ENCODE measurements at places on chromosomes 2 and 18.

- no peak for DNase-seq
Measured at GRCh38 chr18:44290366-44290977, 390.2 kb upstream of the SETBP1 start.

DNA sequence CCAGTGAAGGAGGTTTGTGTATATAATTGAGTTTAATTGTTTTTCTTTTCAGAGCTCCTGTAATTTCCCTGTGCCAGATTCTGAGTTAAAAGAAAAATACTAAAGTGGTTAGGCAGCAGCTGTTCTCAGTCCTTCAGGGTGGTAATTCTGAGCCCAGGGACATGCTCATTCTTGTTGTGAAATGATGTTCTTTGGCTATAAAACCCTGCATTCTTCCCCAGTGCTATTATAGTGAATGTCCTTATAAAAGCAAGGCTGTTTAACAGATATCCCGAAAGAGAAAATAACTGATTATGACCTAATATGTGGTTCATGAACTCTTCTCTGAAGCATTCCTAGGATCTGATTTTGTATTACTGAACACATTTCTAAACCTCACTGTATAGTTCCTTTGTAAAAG is 34.0 kb downstream of the ADAM23 start:
- DNase-seq = no peak

DNA sequence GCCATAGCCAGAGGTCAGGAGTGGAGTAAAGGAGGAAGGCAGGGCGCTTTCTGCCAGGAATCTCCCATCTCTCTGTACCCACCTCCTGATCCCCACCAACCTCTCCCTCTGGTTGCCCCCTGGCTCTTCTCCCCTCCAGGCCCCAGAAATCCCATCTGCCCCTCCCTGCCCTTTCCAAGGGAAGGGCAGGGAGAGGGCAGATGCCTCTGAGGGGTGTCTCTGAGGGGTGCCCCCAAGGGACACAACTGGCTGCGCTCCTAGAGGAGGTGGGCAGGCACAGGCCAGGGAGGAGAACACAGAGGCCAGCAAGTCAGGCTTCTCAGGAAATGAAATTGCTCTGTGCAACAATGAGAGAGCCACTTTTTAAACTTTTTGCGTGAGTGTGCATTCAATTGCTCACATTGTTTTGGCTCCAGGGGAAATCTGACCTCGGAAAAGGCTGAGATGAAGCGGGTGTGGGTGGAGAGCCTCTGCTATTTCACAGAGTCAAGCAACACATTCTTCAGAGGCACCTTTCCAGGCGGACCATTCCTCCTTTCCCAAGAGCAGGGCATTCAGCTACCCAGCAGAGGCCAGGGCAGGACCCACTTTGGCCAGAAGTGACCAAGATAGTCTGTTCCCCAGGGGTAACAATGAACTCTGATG is 125.5 kb downstream of the SMAD7 start:
- no peak for DNase-seq

DNA sequence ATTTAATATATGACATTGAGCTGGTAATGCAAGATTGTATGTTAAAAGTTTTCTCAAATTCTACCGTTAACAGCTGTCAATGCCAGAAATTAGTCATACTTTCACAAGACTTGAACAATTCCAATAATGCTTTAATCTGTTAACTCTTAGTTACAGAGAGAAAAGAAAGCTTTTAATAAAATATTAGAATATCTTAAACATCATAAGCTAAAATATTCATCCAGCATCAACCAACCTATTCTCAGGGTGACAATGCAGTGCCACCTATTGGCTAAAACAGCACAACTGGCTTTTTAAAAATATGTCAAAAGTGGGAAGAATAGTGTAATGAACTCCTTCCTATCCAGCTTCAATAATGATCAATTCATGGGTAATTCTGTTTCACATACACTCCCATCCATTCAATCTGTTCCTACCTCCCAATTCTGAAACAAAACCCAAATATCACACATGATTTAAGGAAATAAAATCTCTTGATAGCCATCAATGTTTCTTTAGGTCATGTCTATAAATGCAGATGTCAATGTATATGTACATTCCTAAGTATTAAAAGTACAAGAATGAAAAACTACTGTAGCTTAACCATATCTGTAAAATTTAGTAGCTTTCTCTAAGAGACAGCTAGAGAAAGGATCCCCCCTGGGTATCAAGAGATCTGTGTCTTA is 79.8 kb upstream of the CCDC141 start:
- DNase-seq = no peak

GRCh38 chr2:241184901-241185300 is 3.6 kb upstream of the ANO7 start:
- no peak for DNase-seq

DNA sequence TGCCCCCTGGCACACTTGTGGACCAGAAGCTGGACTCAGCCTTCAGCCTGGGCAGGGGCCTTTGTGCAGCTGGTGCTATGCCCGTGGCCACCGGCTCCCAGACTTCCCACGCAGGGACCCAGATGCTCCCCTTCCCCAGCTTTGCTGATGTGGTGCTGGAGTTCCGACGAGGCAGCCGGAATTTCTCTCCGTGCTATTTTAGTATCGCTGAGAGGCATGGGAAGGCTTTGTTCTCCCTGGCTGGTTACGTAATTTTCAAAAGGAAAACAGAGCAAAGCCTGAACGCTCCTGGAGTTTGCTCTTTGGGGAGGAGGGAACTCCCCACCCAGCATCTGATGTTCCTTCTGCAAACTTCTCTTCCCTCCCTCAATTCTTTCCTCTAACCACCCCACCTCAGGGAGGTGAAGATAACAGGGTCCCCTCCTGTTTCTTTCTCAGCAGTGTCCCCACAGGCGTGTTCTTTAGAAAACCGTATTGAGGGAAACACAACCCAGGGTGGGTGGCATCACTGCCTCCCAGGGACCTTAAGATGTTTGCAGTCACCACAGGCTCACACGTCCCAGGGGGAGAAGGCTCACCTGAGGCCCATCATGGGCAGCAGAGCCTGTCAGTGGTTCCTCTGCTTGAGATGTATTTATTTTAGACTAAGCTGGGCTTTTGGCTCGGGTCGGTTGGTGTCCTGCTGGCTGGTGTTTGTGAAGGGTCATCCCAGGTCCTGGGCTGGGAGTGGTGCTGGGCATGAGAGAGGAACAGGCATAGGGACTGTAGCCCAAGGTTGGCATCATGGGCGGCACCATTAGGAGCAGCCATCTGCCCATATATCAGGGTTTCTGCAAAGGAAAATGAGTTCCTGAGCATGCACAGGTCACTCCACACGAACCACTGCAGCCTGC is 95.0 kb downstream of the MAPK4 start:
- no peak for DNase-seq

DNA sequence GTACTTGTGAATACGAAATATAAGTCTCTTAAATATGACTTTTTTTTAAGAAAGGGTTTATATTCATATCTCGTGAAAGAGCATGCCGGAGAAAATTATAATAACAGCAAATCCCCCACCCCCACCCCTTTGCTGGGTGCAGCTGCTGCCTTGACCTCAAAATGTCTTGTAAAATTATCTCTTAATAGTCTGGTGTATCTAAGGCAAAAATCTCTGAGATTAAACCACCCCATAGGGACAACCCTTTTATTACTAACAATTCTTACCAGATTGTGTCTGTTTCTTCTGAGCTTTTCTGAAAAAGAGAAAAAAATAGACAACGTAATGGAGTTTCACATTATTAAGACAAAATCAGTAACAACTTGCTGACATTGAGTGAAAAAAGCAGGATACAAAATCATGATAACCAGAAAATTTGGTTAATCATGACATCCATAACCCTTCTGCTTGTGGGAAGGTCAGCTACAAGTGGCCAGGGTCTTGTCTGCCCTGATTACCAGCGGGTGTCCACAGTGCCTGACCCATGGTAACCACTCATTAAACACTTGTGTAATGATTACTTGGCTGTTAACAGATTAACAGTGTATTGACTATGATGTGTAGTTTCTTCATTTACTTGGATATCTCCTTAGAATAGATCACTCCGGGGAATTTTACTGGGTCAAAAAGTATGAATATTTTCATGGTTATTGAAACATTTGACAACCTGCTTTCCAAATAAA is 1.5 kb downstream of the STRADB start:
- no peak for DNase-seq

- no peak for DNase-seq
Measured at GRCh38 chr2:216217904-216218260, 108.7 kb downstream of the XRCC5 start.

Data from stimulated activated CD4-positive, alpha-beta T cell treated with anti-CD3 and anti-CD28 coated beads, Interleukin-2, amount 100 ng/mL, for 4 hours (primary cell).